AG09309 (cell line): ENCODE measurements at places on chromosomes 11 and 22.

GRCh38 chr11:71525188-71525937 is 1.7 kb upstream of the KRTAP5-7 start:
- DNase-seq, result no peak

DNA sequence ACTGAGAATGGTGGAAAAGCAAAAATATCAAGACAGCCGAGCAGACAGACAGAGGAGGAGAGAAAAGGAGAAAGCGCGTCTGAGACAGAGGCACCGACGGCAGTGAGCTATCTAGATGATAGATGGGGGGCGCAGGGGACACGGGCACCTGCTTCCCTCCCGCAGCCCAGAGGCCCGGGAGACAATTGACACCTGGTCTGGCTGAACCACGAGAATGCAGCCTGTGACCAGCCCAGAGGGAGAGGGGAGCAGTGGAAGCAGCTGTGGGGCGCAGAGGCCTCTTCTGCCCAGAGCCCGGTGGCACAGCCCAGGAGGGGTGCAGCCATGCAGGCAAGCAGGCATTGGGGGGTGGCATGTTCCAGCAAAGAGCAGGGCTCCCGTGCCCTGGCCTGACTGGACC is 48.2 kb downstream of the ELFN2 start:
- no peak for DNase-seq

GRCh38 chr11:9787981-9788521 is 124.2 kb downstream of the SWAP70 start:
- DNase-seq, result peak; percentile 97

- DNase-seq, result no peak
These were observed 33.3 kb upstream of the CACNG2 start for GRCh38 chr22:36736701-36737320.

- DNase-seq, result no peak
These were observed 3.5 kb downstream of the MMP7 start for GRCh38 chr11:102527041-102527440.

DNA sequence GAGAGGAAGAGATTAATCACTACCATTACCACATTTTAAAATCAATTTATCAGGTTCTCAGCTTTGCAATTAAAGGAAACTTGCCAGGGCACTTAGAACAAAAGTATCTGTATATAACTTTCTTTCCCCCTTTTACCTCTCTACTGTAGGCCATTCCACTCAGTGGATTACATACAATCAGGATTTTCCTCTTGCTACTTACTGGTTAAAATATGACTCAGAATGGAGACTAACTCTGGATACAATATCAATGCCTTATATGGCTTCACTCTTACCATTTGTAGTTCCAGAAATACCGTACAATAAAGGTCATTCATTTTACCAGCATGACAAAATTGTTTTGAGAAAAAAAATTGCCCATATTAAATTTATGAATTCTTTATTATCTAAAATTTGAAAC is 706.8 kb downstream of the KCNA4 start:
- no peak for DNase-seq

DNA sequence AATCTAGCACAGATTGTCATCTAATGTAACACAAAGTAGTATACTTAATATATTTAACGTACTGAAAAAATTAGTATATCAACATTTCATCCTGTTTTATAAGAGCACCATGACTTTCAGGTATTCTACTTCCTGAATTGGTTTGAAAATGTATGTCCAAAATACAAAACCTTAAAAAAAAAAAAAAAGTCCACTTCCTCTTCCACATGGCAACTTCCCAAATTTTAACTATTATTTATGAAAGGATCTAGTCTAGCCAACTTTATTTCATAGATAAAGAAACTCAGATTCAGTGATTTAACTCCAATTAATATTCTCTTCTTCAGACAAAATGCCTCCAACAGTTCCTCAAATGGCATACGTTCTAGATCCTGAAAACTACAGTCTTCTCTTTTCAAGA is 44.0 kb downstream of the PIK3C2A start:
- DNase-seq, result no peak

DNA sequence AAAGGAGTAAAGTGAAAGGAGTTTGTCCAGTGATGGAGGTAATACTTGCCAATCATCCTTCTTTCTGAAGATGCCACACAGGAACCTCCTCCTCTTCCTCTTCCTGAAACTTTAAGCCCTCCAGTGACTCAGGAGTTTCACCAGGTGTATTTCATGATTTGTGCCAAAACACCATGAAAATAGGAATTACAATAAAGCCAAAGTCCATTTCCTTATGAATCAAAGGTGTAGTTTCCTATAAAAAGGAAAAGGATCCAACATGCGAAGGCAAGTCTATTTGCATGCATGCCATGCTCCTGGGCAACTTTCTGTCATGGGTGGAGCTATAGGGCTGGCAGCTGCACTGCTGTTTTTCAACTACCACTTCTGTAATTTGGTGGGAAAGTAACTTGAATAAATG is 9.8 kb upstream of the POU2AF1 start:
- no peak for DNase-seq

DNA sequence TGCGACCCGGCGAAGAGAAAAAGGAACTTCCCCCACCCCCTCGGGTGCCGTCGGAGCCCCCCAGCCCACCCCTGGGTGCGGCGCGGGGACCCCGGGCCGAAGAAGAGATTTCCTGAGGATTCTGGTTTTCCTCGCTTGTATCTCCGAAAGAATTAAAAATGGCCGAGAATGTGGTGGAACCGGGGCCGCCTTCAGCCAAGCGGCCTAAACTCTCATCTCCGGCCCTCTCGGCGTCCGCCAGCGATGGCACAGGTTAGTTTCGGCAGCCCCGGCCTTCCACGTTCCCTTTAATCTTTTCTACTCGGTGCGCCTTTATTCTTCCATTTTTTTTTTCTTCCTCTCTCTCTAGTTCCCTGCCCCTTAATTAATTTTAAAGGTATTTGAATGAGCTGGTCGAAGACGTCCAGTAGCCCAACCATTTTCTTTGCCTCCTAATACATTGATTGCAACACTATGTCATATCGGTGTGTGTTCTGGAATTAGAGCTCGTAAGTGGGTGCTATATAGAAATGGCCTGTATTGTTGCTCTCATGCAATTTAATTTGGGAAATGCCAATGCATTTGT is 537 bp downstream of the EP300 start:
- no peak for DNase-seq

- DNase-seq, result no peak
These were observed 98.8 kb downstream of the CRYBB2 start for GRCh38 chr22:25318081-25318823.

DNA sequence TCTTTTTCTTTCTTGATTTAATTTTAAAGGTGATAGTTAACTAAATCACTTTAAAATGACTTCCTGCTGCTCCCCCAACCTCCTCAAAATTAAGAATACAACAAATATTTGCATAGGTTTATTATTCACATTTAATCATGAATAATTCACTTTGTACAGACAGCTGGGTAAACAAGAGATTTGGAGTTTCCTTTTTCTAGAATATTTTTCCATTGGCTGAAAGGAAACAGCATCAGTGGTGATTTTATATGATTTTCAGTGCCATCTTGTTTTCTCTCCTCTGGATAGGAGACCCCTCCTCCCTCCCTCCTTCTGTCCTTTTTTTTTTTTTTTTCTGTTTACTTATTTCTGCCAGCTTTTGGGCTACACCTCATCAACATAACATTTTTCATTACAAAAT is 60.5 kb downstream of the LIF start:
- DNase-seq, result no peak

- no peak for DNase-seq
These were observed 1129.9 kb downstream of the BRD1 start for GRCh38 chr22:48697694-48698276.

DNA sequence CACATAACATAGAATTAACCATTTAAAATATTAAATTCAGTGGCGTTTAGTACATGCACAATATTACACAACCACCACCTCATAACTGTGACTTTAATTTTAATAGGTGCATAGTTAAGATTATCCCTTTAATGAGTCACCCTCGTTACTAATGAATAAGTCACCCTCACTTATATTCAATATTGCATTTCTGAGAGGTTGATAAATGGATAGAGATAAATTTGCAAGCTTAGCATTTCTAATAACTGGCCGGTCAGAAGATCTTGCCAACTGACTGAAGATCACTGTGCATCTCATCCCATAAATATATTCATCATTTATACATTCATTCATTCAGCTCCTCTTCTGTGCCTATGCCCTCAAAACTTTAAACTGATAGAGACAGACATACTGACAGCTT is 243.7 kb downstream of the TTC28 start:
- no peak for DNase-seq

DNA sequence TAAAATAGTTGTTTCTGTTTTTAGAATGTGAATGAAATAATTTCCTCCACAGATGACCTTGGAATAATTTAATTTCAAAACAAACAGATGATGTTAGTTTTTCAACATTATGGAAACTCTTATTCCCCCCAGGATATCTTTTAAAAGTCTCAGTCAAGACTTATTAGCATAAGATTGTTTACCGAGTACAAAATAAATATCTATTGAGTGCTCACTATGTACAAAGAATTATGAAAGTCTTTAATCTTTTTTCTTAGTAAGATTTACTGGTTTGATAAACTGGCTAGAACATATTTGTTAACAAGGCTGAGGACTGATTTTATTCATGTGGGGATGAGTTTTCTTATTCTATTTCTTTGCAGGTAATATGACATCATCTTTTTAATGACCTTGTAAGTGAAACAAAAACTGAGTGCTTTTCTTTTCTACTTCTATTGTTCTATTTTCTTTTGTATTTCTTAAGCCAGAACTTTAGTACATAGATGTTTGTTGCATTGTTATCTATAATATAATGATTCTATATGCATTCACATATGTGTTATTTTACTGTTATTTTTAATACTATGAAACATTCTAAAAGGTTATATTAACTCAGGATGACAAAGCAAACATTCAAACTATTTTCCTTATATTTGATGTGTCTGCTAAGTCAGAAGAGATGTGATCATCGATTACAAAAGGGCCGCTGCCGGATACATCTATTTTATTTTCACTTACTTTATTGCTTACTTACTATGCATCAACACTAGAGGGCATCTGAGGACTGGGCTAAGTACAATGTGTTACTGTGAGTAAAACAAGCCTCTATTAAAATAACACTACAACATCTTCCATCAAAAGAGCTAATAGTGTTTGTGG is 111.0 kb upstream of the ARHGAP42 start:
- DNase-seq, result peak; percentile 34

- DNase-seq, result no peak
These were observed 21.3 kb downstream of the PHF21A start for GRCh38 chr11:46099963-46100316.

GRCh38 chr11:96185220-96185768 is 157.7 kb downstream of the MAML2 start:
- DNase-seq, result no peak

GRCh38 chr11:39968071-39968470 is 1491.4 kb downstream of the LRRC4C start:
- no peak for DNase-seq

DNA sequence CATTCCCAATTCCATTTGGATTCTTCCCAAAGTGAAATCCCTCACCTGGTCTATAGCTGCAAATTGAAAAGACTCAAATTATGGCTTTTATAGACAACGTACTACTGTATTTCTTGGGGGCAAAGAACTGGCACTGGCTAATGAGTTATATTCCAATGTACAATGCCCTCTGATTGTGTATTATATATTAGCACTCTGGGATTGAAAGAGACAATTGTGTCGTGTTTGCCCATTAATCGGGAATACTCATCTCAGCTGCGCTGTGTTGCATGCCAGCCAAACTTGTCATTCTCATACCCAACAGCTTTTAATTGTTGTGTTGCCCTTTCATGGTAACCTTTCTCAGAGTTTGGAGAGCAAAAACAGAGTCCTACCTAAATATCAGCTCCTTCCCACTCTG is 55.0 kb upstream of the ZBTB44 start:
- DNase-seq, result no peak

GRCh38 chr11:46429717-46430116 is 38.1 kb upstream of the CHRM4 start:
- DNase-seq, result no peak

DNA sequence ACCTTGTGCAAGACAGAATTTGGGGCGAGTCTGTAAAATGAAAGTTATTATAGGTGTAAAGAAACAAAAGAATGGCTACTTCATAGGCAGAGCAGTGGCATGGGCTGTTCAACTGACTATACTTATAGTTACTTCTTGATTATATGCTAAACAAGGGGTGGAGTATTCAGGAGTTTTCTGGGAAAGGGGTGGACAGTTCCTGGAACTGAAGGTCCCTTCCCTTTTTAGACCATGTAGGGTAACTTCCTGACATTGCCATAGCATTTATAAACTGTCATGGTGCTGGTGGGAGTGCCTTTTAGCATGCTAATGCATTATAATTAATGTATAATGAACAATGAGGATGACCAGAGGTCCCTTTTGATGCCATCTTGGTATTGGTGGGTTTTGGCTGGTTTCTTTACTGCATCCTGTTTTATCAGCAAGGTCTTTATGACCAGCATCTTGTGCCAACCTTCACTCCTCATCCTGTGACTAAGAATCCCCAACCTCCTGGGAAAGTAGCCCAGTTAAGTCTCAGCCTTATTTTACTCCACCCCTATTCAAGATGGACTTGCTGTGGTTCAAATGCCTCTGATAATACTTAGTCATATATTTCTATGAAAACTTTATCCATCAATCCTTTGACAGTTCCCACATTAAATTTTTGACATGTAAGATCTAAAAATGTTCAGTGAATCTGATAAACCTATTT is 118.6 kb downstream of the ARHGAP42 start:
- DNase-seq, result peak; percentile 34

DNA sequence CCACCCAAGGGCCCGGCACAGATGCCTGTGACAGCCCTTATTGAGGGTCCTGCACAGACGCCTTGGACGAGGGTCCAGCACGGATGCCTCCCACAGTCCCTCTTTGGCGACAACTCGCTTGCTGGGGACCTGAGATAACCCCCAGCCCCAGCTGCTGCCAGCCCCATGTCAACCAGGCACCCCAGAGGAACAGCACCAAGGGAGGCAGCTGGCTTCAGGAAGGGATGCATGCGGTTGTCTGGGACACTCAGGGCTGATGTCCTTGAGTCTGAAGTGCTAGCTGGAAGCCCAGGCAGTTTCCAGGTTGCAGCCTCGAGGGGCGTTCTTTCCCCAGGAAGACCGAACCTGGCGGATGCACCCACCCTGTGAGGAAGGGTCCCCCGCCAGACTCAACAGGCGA is 33.8 kb downstream of the MOB2 start:
- no peak for DNase-seq

DNA sequence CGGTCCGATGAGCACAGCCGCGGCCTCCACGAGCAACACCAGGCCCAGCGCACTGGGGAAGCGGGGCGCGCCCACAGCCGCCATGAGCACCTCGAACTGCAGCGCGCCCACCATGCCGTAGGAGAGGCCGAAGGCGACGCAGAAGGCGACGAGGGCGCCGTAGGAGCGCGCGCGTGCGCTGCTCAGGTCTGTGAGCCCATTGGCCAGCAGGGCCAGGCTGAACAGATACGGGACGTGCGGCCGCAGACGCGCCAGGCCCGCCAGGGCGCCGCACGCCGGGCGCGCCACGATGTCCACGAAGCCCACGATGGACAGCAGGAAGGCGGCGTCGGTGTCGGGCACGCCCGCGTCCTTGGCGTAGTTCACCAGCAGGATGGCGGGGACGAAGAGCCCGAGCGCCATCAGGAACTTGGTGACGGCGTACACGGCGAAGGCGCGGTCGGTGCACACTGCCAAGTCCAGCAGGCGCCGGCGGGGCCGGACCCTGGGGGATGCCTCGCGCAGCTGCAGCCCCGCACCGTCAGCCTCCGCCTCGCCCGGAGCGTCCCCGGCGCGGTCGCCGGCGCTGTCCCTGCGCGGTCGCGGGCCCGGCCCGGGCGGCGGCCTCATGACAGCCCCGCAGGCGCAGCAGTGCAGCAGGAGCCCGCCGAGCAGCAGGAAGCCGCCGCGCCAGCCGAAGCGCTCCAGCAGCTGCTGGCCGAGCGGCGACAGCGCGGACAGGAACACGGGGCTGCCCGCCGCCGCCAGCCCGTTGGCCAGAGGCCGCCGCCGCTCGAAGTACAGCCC is 2.9 kb downstream of the SLC16A8 start:
- DNase-seq, result no peak
